MCF 10A (cell line): ENCODE measurements at places on chromosomes 2 and 18. TPM values are rescaled to one million over a fixed set of nuclear protein-coding genes. Genes with fewer than 3 reads are reported as not detected.

SLC40A1 gene
- 0.15 TPM in 1 of 2 replicates, not detected in the other for total RNA-seq

EFHD1 gene
- not detected in 2 replicates for total RNA-seq

MYO5B gene
- total RNA-seq, result 25.9 and 26.7 TPM in 2 replicates

TMX3 gene
- 88.7 and 95.0 TPM in 2 replicates for total RNA-seq

DSG1 gene
- total RNA-seq, result not detected in 2 replicates

CPS1 gene
- total RNA-seq, result 18.4 and 20.6 TPM in 2 replicates

CMPK2 gene
- total RNA-seq, result 0.40 TPM in 1 of 2 replicates, not detected in the other

HMSD gene
- not detected in 2 replicates for total RNA-seq

FAM124B gene
- not detected in 2 replicates for total RNA-seq

SNTG2 gene
- not detected in 2 replicates for total RNA-seq

COL6A3 gene
- 0.19 and 0.61 TPM in 2 replicates for total RNA-seq

RIOK3 gene
- 96.7 and 97.1 TPM in 2 replicates for total RNA-seq

FBXO36 gene
- 2.2 and 3.6 TPM in 2 replicates for total RNA-seq

LYG2 gene
- total RNA-seq, result not detected in 2 replicates

RTP5 gene
- total RNA-seq, result not detected in 2 replicates

RESP18 gene
- total RNA-seq, result not detected in 2 replicates

PHLPP1 gene
- 12.4 and 13.1 TPM in 2 replicates for total RNA-seq

UGT1A10 gene
- not detected in 2 replicates for total RNA-seq

IGFBP2 gene
- 18.3 and 32.0 TPM in 2 replicates for total RNA-seq

TNFAIP6 gene
- 1.8 and 3.7 TPM in 2 replicates for total RNA-seq

FRZB gene
- total RNA-seq, result 0.09 and 0.20 TPM in 2 replicates

CYTIP gene
- 0.19 TPM in 1 of 2 replicates, not detected in the other for total RNA-seq

BOLL gene
- total RNA-seq, result not detected in 2 replicates

PLA2R1 gene
- 7.5 and 8.4 TPM in 2 replicates for total RNA-seq

GREB1L gene
- total RNA-seq, result 9.4 and 11.0 TPM in 2 replicates

AMER3 gene
- not detected in 2 replicates for total RNA-seq

SLC20A1 gene
- 242 and 295 TPM in 2 replicates for total RNA-seq

KRTCAP3 gene
- total RNA-seq, result 4.1 and 6.9 TPM in 2 replicates

C2orf66 gene
- total RNA-seq, result 0.61 and 0.98 TPM in 2 replicates

SERPINB8 gene
- total RNA-seq, result 54.1 and 58.0 TPM in 2 replicates

SLC38A11 gene
- not detected in 2 replicates for total RNA-seq

TXNDC2 gene
- not detected in 2 replicates for total RNA-seq

TLX2 gene
- not detected in 2 replicates for total RNA-seq

TUBA4B gene
- not detected in 2 replicates for total RNA-seq

RTKN gene
- total RNA-seq, result 49.1 and 63.0 TPM in 2 replicates

TRIM54 gene
- total RNA-seq, result not detected in 2 replicates

PDE6D gene
- total RNA-seq, result 13.2 and 20.6 TPM in 2 replicates

NEU2 gene
- total RNA-seq, result not detected in 2 replicates
